ENCODE measurements at places on chromosomes 2 and 18. TPM values are rescaled to one million over a fixed set of nuclear protein-coding genes. Genes with fewer than 3 reads are reported as not detected.

DNA sequence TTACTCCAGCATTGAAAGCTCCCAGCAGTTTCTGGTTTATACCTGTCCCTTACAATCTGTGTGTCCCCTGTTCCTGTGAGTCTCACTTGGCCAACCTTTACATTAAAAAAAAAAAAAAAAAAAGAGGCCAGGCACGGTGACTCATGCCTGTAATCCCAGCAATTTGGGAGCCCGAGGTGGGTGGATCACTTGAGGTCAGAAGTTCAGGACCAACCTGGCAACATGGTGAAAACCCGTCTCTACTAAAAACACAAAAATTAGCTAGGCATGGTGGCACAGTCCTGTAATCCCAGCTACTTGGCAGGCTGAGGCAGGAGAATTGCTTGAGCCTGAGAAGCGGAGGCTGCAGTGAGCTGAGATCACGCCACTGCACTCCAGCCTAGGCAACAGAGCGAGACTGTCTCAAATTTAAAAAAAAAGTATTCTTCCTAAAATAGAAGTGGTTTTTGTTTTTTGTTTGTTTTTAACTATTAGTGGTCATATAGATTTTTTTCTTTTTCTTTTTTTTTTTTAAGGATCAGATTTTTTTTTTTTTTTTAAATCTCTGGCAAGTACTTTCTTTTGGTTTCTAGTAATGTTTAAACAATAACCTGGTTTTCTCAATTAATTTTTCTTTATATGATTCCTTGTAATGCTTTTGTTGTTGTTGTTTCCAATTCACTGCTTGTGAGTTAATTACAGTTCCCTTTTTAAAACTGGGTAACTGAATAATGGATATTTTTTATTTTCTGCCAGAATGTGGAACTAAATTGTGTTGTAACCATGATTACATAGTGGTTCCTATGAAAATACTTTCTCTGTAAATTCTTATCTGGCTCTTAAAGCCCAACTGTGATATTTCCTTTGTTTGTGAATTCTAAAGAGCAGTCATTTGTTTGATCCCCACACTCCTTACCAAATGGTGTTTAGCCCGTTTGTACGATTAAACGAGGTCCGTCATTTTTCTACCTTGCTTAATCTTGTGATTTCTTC, 116.8 kb downstream of the CTAGE1 start:
- no peak for DNase-seq

- no peak for DNase-seq
These were observed 471.0 kb upstream of the CDH2 start for GRCh38 chr18:28647961-28648360.

DNA sequence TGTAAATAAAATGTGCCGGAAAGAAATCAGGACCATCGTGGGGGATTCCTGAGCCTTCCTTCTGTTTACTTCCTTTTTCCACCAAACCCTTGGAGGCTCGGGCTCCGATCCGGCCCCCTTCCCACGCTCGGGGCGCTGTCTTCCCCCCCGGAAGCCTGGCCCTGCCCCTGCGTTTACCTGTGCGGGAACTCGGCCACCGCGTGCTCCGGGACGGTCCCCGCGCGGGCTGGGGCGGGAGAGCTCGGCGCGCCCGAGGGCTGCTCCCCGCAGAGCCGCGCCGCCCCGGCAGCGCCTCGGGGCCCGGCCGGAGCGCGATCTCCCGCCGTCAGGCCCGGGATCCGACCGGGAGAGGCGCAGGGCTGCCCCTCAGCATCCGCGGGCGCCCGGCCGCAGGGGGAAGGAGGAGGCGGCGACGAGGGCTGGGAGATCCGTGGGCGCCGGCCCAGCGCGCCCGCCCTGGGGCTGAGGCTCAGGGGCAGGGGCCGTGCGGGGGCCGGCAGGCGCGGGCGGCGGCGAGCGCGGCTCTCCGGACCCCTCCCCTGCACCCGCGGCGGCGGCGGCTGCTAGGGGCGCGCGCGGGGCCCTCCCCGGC, 435 bp downstream of the ADCY3 start:
- DNase-seq = no peak

DNA sequence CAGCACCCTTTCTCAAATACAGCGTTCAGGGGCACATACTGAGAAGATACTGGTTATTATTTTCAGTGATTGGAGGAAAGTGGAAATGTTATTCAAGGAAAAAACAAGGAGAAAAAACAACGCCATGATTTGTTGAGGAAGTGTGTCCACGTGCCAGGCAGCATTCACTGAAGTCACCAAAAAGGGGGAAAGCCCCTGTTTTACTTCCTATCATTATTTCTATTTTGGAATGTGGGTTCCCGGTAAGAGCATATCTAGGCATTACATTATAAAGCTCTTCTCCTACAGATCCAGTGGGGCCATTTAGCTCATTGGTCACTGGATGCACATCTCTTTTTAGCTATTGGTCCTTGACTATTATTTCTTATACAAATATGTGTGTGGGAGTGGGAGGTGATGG, 518.7 kb downstream of the TXNL1 start:
- no peak for DNase-seq

RPL37A gene
- 2,929 TPM for polyA plus RNA-seq

REG3A gene
- polyA plus RNA-seq = not detected

DNA sequence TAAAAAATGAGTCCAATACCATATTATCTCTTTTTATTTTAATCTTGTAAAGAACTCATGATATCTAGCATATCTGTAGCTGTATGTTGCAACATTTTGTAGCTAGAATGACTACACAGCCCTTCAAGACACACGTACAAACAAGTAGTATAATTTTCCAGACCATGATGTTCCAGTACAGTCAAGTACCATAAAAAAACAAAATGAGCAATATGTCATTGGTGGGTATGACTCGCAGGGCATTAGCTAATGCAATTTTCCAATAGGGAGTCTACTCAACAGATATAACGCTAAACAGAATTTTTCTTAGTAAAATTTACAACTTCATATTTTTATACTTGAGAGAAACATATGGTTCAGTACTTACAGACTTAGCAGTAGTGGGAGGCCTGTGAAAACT, 53.6 kb upstream of the UGP2 start:
- DNase-seq = no peak

DNA sequence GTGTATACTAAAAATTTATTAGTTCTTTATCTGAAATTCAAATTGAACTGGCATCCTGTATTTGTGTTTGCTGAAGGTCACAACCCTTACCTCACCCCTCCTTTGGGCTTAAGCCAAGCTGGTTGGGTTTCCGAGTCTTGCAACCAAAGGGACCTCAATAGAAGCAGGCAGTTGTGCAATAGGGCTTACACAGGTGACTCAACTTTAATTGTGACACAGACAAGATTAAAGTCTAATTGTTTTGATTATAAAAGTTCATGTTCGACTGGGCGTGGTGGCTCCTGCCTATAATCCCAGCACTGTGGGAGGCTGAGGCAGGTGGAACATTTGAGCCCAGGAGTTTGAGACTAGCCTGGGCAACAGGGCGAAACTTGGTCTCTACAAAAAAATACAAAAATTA, 71.5 kb downstream of the RAB31 start:
- DNase-seq = no peak

IL36B gene
- polyA plus RNA-seq = not detected

FAHD2A gene
- polyA plus RNA-seq = 12.6 TPM

- no peak for DNase-seq
These were observed 106.2 kb upstream of the ZFP36L2 start for GRCh38 chr2:43332653-43333052.

RGPD3 gene
- 0.09 TPM for polyA plus RNA-seq

GRCh38 chr2:13581471-13581870, 864.7 kb downstream of the TRIB2 start:
- DNase-seq = no peak

MOB4 gene
- polyA plus RNA-seq = 33.5 TPM

All from immature natural killer cell (primary cell).